ENCODE measurements at places on chromosomes 5 and 9.

GRCh38 chr5:44546286-44546685, 157.1 kb upstream of the FGF10 start:
- DNase-seq: no peak

DNA sequence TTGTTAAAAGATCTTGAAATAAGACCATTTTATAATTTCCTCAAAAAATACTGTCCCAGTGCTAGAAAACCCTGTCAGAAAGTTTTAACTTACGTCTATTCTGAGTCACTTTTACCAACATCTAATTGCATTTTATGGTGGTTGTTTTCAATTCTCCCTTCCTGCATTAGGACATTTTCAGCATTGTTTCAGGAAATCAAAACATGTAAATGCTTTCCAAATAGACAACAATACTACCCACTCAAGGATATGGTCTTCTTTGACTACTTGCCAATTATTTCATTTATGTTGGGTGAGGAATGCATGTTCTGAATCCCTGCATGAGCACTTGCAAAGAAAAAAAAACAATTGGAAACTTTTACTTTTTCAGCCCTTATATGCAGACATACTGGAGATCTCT, 284.6 kb upstream of the PDE4D start:
- no peak for DNase-seq

DNA sequence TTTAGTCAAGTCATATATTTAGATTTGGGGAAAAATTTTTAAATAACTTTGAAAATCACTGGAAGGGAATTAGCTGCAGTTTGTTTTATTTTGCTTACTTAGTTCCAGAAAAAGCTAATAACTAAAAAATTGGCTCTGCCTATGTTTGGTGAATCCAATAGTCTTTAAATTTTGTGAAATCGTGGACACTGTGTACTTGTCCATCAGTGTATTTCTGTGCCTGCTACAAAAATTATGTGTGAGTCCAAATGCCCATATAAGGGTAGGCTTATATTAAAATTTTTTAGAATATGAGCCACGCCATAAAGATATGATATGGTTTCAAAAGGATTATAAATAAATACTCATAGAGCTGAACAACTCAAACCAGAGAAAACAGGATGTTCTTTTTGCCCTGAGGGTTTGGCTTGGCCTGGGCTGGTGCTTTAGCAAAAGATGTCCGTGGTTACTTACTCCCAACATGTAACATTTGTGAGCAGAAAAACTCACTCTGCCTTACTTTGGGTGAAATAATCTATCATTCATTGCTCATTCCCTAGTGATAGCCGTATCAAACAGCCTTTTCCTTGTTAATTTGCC, 133.2 kb upstream of the PRLR start:
- no peak for DNase-seq

- DNase-seq: no peak
Observed at GRCh38 chr9:132793606-132794580, 84.2 kb downstream of the AK8 start.

- DNase-seq: no peak
Observed at GRCh38 chr9:6584881-6585597, 60.5 kb downstream of the GLDC start.

DNA sequence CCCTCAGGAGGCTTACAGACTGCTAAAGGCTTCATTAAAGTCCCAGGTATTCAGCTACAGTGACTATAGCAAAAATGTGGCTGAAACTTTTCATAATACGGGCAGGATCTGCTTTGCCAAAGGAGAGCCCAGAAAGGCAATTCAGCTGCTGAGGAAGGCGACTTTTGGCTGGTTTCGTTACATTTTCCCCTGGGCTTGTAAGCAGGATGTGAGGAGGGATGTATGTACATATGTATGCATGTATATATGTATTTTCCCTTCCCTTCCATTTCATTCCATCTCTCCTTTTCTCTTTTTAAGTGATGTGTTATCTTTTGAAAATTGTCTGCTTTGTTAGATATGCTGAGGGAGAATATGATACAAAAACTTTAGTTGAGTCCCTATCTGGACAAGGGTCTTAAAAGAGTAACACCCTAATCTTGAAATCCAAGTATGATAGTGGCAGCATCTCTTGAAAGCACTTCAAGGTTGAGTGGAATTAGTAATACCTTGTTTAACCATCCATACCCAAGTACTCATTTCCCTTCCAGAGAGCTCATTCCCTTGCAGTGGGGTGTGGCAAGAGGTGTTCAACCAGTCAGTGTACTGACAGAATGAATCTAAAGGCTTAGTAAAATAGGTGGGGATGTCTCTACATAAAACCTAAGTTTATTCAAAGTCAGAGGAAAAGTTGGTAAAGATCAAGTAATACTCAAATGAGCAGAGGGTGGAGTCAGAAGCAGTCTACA, 28.7 kb downstream of the RAD1 start:
- no peak for DNase-seq

- DNase-seq: no peak
Observed at GRCh38 chr9:135985889-135986288, 24.7 kb upstream of the UBAC1 start.

GRCh38 chr5:56039985-56040384, 45.2 kb upstream of the IL6ST start:
- no peak for DNase-seq

DNA sequence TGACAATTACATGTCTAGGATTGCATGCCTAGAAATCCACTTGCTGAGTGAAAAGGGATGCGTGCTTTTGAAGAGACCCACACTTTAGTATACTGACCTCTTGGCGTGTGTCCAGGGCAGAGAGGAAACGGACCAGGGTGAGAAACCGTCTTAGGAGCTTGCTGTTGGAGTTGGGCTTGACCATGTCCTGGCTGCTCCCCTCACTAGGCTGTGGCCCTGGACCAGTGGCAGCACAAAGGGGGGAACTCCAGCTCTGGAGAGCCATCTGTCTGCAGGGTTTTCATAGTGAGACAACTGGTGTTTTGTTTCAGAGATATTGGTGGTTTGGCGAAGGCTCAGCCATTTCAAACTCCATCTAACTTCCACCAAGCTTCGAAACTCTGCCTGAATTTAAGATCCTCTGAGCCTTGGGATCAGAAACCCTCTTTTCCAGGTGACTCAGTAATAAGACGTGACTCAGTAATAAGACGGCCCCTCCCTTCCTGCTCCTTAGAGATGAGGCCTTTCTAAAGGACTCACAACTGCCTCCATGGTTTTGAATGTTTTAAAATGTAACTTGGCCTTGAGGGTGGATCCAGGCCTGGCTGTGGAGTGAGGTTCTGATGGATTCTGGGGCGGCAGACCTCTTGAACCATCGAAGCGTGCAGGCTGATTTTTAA, 165.8 kb downstream of the MELK start:
- DNase-seq: no peak

GRCh38 chr5:139817362-139817761, 21.8 kb downstream of the PSD2 start:
- no peak for DNase-seq

- DNase-seq: no peak
Observed at GRCh38 chr9:84439250-84439649, 98.7 kb upstream of the SLC28A3 start.

DNA sequence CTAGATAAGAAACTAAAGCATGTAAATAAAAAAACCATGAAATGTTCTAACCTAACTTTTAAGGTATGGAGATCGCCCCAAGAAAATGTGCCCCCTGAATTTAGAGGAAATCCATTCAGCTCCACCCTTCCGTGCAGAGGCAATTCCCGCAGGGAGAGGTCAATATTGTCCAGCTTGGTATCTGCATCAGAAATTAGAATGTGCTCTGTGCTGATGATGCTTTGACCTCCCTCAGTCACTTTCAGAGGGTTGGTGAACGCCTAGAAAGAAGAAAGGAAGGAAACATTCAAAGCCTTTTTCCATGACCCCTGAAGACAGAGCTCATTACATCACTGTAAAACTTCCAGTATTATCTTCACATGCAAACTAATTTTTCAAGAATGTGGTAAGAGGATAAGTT, 91.0 kb downstream of the FREM1 start:
- DNase-seq: no peak

DNA sequence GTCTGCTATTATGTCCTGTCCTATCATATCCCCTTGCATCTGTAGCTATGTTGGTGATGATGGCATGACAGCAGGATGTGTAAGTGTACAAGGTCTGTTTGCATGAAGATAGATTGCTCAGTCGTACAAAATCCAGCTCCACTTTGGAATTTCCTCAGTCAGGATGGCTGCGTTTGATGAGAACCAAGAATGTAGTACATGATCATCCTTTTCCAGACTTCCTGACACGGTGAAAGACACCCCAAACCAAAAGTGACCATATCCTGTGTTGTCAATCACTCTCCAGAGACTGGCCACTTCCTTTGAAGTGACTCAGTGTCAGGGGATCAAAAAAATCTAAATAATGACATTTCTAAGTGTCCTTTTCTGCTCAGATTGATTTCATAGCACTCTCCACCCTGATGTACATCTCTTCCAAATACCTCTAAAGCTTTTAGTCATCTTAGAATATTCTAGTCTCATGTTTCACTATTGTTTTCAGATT, 213.4 kb downstream of the PLK2 start:
- DNase-seq: no peak

DNA sequence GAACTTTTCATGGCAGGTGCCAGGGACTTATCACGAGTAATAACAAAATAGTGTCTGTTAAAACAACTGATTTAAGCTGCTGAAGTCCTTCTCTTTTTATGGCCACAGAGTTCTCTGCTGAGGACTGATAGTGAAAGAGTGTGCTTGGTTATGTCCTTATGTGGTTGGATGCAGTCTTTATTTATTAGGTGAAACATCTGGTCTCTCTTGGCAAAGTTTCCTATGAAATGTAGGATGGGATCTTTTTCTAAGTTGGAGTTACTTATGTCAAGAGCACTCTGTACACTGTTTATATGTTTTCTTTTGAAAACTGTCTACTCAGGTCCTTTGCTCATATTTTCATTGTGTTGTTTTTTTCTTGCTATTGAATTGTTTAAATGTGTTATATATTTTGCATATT, 1816.1 kb upstream of the C9orf72 start:
- no peak for DNase-seq

GRCh38 chr9:104088416-104088815, 5.7 kb upstream of the SMC2 start:
- DNase-seq: no peak

DNA sequence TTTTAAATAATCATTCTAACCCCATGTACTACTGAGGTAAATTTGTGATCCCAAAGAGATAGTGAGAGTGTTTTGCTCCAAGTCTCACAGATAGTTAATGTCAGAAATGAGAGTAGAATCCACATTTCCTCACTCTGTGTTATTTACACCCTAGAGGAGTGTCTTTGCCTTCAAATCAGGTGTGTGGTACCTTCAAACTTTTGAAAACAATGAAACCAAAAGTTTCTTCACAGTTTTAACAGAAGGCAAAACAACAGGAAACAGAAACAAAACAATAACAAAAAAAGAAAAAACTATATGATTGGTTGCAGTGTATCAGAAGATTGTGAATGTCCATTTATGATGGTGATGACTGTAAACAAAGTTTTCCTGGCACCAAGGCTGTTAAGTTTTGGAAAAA, 85.9 kb downstream of the ERBIN start:
- DNase-seq: no peak

- no peak for DNase-seq
Observed at GRCh38 chr9:13171261-13171660, 108.2 kb downstream of the MPDZ start.

- DNase-seq: no peak
Observed at GRCh38 chr9:5628183-5628529, 751 bp upstream of the RIC1 start.

DNA sequence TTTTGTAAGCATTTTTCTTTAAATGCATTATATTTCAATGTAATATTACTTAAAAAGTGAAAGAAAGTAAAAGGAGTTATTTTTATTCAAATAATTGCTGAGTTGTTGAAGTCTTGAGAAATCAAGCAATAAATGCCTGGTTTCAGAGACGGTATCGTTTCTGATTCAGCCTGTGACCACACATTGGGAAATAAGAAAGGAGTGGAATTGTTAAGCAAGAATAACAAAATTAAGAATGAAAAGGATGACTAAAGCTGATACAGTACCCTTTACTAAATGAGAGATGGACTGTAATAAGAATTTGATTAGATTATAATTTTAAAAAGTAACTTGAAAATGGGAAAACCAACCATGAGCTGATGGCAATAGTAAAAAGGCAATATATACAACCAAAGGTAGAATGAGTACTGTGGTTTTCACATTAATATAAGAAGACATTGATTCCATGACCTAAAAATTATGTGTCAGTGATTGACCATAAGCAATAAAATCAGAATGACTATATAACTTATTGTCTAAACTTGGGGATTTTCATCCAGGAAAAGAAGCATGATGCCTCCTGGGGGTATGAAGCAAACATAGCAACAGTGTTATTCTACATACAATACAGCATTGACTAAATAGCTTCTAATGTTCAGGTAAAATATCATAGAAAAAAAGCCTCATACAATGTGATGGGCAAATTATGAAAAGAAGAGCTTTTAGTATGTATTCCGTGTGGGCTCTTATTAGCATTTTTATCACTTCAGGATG, 101.9 kb upstream of the PRDM9 start:
- no peak for DNase-seq

GRCh38 chr9:38134611-38135237, 65.7 kb upstream of the SHB start:
- DNase-seq: no peak

GRCh38 chr5:126516133-126516532, 78.9 kb downstream of the ALDH7A1 start:
- no peak for DNase-seq

DNA sequence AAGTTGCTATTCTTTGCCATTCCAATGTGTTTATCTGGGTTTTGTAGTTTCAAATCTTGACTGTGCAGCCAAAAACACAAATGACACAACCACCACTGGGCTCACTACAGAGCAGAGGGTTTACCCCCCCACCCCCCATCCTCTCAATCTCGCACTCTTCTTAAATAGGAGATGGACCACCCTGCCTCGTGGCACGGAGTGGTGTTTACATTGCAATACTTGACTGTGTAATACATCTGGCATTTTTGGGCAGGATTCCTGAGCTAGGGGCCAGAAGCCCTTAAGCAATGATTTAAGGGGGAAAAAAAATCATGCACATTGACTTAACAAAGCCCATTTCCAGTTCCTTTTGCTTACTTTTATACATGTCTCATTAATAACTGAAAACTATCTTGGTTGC, 19.0 kb downstream of the PTCH1 start:
- DNase-seq: no peak

GRCh38 chr9:133505186-133505830, 19.5 kb downstream of the MYMK start:
- DNase-seq: no peak

DNA sequence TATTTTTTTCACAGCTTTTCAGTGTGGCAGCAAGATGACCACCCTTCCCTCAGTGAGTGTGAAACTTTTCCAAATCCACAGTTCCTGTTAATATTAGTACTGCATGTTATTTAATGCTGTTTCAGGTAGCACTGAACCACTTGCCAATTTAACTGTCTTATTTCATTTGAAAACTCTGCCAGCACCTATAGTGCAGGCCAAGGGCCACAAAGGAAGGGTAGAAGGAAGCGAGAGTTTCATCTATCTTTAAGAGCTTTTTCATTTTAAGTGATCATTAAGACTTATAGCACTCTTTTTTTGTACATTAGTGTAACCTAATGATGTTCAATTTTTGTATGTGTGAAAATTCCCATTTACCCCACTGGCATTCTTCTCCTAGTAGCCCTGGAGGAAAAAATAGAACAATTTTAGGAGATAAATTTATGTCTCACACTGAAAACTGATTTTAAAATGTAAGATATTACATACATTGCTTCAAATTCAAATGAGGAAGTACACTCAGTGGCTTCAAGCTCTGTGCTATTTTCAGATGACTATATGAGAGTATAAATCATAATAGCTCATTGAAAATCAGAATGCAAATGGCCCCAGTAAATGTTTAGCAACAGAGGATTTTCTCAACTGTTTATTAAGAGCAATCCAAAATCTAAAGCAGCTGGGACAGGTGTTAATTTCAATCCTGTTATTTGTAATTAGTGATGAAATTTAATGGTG, 820.5 kb downstream of the PTPRD start:
- DNase-seq: no peak

Measured in activated CD4-positive, CD25-positive, alpha-beta regulatory T cell (primary cell).